ENCODE measurements at places on chromosomes 1 and 21.
A peak's percentile ranks its signal among the peaks of the same experiment; 100 is the strongest.

DNA sequence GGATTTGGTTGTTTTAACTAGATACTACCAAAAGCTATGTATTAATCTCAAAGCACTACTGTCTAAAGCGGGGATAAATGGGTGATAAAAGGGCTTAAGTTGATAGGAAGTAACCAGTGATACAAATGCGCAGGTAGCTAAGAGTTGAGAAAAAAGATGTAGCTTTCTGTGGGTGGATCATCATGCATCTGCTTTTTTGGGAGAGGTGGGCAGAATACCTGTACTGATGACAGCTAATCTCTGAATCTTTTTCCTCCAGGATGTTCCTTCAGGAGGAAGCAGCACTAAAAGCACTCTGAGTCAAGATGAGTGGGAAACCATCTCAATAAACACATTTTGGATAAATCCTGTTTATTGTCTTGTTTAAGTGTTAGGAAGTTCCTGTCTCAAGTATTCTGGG lies 1.2 kb downstream of the RPS27 start:
- no peak for DNase-seq

- no peak for DNase-seq
Observed at GRCh38 chr1:51623450-51623849, 6.6 kb downstream of the OSBPL9 start.

- peak; percentile 31 for DNase-seq
Observed at GRCh38 chr21:43866260-43866629, 1.2 kb downstream of the AGPAT3 start.

DNA sequence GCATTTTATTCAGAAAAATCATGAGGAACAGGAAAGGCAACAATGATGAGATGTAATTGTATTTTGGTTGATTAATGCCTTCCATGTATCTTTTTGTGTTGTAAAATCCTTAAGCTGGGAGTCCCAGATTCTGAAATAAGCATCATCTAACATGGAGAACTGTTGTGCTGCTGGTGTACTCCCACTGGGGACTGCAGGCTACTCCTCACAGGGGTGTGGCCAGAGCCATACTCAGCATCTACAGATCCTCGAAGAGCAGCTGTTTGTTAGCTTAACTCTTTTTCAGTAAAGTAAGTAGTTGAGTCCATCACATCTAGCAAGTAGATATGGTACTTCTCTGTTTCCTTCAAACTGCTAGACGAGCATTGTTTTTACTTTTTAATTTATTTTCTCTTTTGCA lies 358.0 kb downstream of the BRINP3 start:
- DNase-seq: no peak

- DNase-seq: no peak
Observed at GRCh38 chr1:231264642-231265041, 23.6 kb downstream of the GNPAT start.

DNA sequence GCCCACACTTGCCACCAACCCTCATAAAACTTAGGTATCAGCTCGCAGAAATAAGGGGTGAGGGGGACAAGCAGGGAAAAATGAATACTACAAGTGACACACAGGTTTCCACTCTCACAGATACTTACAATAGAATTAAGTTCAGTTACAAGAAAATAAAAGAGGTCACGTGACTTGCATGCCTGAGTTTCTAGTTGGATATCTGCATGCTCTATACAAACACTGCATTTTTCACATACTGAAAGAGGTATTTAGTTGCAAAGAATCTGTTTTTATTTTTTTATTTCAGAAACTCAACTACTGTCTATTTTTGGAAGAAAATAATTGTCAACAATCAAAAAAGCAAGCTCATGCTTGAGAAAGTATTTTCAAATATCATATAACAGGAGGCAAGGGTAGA lies 43.5 kb downstream of the DPYD start:
- no peak for DNase-seq

GRCh38 chr1:67745875-67746698 lies 61.1 kb downstream of the GADD45A start:
- DNase-seq: no peak

GRCh38 chr21:42997053-42997452 lies 22.7 kb downstream of the PKNOX1 start:
- no peak for DNase-seq

- DNase-seq: no peak
Observed at GRCh38 chr1:19400192-19400611, 85.1 kb downstream of the CAPZB start.

- no peak for DNase-seq
Observed at GRCh38 chr1:205669341-205670149, 10.8 kb downstream of the SLC45A3 start.

DNA sequence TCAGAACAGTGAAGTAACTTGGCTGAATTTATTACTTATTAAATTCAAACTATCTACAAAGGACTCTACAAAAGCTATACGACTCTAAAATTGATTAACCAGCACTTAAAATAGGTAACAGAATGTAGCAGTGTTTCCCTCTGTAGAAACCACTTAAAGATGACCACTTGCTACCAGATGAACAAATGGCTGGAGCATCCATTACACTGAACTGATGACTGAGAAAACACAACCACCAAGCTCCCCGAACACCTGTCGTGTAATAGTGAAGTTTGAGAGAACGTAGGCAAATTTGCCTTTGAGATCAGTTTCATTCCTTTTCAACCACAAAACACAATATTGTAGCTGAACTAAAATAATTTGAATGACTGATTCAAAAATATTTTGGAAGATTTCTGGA lies 226.7 kb downstream of the KCNT2 start:
- DNase-seq: no peak

- DNase-seq: no peak
Observed at GRCh38 chr1:110778821-110779220, 94.1 kb upstream of the CD53 start.

DNA sequence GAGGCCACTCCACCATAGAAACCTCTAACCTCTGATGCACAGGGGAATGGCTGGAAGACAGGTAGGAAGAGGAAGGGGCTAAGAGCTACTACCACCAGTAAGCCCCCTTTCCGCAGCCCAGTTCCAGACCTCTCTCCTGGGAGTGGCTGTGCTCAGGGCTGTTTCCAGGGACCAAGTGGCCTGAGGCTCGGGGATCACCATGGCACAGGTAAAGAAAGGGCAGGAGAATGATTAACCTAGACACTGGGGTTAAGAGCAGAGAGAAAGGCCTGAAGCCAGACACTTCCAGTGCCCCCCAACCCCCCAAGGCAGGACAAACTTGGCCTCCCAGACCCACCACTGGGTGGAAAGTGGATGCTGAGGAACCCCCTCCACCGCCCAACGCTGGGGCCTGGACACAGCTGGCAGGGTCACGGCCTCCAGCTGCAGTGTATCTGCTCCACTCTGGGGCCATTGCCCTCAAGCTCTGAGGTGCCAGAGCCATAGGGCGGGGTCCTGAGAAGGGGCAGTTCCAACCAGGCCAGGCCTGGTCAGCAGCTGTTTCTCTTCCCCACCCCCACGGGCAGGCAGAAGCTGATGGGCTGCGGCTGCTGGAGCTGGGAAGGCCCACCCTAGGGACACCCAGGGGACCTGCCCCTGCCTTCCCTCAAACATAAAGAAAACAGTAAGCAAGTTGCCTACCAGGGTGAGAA lies 2.6 kb downstream of the TAGLN2 start:
- DNase-seq: no peak

GRCh38 chr1:58402444-58402843 lies 144.1 kb downstream of the OMA1 start:
- no peak for DNase-seq

- DNase-seq: no peak
Observed at GRCh38 chr21:35481005-35481404, 431.9 kb upstream of the RUNX1 start.

- DNase-seq: no peak
Observed at GRCh38 chr1:167276969-167277368, 56.3 kb downstream of the POU2F1 start.

DNA sequence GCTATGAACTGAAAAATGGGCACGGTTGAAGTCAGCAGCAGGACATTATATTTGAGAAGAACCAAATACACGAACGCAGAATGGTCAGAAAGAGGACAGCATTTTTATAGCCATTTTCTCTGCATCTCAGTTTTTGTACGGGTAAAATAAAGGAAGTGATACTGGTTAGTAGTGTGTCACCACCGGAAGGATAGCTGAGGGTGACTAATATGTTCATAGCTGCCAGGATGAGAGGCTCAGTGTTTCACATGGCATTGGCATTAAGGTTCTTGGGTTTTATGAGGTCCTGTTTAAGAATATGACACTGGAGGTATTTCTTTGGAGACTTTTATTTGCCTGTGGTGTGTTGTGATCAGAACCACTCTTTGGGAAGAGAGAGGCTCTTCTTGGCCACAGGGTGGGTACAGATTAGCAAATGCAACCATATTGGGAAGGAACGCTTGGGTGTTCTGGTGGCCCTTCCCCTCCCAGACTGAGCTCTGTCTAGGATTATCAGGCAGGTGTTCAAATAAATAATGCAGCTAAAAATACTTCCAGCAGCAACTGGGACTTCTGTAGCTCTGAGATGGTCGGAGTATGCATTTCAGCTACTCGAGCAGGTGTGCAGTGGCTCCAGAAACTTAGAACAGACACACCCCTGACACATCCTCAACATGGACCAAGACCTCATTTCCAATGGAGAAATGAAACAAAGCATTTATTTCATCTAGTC lies 158.2 kb downstream of the PBX1 start:
- DNase-seq: no peak

DNA sequence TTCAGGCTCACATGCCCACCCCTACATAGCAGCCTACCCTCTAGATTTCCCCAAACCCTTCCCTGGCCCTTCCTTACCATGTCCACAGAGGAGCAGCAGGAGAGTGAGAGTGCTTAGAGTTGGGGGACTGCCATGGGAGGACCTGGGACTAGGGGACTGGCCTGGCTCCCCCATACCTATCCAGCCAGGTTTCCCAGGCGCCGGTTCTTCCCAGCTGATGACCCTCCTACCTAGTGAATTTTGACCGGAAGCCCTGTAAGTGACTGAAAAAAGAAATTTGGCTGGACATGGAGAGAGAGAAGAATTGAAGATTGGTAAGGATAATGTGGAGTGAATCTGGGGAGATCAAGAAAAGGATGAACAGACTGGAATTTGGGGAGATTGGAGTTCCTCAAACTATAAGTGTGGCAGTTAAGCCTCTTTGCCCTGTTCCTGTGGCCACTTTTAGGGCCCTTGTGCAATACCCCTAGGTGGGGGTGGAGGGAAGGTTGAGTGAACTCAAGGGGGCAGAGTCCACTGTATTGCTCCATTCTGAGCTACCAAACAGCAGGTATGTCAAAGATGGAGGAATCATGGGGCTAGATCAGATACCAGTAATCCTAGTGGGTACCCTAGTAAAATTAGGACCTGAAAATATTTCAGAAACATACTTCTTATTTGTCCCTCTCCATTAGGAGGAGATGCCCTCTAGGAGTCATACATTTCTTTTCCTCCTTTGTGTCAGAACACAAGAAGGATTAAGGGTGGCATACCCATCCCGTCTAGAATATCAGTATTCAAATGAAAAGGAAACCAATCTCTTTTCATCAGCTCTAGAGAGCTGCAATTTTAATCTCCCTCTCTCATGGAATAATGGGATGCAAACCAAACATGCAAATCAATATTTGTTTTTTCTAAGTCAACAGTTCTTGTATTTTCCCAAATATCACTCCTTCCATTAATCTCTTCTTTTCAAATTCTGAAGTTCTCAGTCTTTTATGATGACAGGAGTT lies 1.2 kb downstream of the HJV start:
- no peak for DNase-seq

- DNase-seq: peak; percentile 74
Observed at GRCh38 chr1:111222308-111223125, 5.0 kb upstream of the CHI3L2 start.

GRCh38 chr1:221886743-221887414 lies 145.0 kb upstream of the DUSP10 start:
- DNase-seq: no peak

- peak; percentile 10 for DNase-seq
Observed at GRCh38 chr1:15261155-15262002, 14.4 kb downstream of the FHAD1 start.

DNA sequence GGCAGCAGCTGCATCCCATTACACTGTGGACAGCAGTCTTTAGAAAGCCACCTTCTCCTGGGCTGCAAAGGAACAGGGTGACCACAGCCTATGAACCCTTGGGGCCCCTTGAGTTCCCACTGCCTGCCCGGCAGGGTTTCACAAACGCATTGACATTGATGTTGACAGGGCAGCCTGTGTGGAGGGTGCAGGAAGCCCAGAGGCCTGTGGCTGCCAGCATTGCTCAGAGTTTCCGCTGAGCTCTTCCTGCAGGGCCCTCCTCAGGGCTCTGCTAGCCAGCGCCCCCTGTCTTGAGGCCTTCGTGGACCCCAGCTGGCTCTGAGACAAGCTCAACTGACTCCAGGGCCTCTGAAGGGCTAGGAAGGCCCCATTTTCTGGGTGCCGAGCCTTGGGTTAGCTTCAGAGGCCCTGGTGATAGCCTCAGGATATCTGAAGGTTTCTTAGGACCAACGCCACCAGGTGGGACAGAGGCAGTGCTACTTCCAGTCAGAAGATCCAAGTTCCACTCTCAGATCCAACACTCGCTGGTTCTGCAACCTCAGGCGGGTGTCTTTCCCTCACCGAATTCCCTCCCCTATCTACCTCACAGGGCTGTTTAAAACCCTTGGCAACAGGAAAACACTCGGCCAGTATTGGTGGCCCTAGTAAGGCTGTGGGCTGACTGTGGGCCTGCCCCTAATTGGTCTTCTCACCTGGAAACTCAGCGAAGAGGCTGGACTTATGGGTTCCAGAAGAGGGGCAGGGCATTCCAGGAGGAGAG lies 27.2 kb upstream of the EPS8L3 start:
- DNase-seq: peak; percentile 66

DNA sequence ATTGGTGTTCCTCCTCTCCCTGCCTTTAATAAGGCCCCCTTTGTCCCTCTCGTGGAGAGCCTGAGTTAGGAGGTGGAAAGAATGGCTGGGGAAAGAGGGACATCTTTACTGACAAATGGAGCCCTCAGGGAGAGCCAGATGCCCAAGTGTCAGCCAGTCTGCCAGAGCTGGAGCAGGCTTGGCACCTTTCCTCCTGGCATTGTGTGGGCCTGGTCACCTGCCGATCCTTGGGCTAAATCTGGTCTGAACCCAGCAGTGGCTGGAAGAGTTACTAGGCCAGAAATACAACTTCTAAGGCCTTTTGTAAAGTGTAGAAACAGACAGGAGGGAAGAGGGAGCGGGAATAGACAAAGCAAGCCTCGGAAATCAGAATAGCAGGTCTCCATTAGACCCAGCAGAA lies 24.9 kb downstream of the VANGL1 start:
- DNase-seq: no peak

DNA sequence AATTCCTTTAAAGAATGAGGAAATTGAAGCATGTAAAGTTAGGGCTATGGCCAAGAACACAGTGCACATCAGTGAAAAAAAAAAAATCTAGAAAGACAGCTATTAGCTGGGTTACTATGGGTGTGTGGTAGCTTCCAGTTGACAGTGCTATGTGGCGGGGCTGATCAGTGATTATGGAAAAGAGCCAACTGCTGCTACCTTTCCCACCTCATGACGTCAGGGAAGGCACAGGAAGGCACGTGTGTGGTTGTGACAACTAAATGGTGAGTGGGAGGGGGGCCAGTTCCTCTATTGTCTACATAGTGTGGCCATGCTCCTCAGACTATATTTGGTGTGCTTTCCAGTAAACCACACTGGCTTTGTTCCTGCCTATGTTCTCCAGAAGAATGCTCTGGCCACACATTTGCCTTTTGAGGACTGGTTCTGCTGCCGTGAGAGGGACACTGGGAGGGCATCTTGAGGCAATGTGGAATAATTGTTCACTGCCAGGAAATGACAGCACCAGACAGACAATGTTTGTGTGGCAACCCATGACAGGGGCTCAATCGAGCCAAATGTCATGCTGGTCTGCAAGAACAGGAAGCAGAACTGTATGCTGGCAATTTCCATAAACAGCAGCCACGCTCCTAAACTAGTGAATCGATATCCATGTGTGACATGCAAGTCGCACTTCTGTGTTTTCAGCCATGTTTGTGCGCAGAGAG lies 3.0 kb upstream of the SDE2 start:
- no peak for DNase-seq

Data from activated CD4-positive, alpha-beta T cell treated with anti-CD3 and anti-CD28 coated beads for 24 hours (primary cell).